ENCODE measurements at places on chromosomes 16 and 17.
A peak's percentile ranks its signal among the peaks of the same experiment; 100 is the strongest.

DNA sequence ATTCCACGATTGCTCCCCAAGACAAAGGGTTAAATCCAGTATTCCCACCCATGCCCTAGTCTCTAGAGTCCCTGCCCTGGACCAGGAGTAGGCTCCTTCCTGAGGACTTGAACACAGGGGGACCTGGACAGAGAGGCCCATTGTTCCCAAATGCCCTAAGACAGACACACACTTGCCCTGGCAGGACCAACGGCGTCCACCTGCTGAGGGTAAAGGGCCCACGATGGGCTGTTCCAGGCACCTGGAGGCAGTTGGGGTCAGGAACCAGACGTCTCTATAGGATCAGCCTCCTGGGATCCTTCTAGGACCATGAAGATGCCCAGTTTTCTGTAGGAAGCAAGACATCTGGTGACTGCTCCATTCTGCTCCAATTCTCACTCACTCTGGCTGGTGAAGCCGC lies 39.3 kb downstream of the TNFRSF13B start:
- no peak for DNase-seq

GRCh38 chr17:42402117-42402516 lies 13.9 kb upstream of the STAT3 start:
- no peak for DNase-seq

- DNase-seq, result no peak
Observed at GRCh38 chr16:77359065-77359502, 75.8 kb downstream of the ADAMTS18 start.

- DNase-seq, result no peak
Observed at GRCh38 chr17:35972945-35973332, 8.4 kb downstream of the CCL16 start.

- no peak for DNase-seq
Observed at GRCh38 chr16:67917852-67918236, 13.8 kb downstream of the CTRL start.

GRCh38 chr17:83053021-83053681 lies 26.3 kb upstream of the METRNL start:
- DNase-seq, result peak; percentile 35

- no peak for DNase-seq
Observed at GRCh38 chr17:83014297-83014696, 65.1 kb upstream of the METRNL start.

GRCh38 chr17:31754239-31754945 lies 104.7 kb downstream of the COPRS start:
- DNase-seq, result no peak

GRCh38 chr17:61567045-61567802 lies 23.8 kb downstream of the NACA2 start:
- no peak for DNase-seq

GRCh38 chr16:31460582-31461002 lies 1.3 kb downstream of the ARMC5 start:
- DNase-seq, result peak; percentile 26

GRCh38 chr16:88773812-88774291 lies 11.2 kb downstream of the PIEZO1 start:
- DNase-seq, result peak; percentile 73

- DNase-seq, result no peak
Observed at GRCh38 chr17:56110463-56111135, 42.7 kb upstream of the ANKFN1 start.

- no peak for DNase-seq
Observed at GRCh38 chr17:40089077-40089895, 11.1 kb downstream of the NR1D1 start.

DNA sequence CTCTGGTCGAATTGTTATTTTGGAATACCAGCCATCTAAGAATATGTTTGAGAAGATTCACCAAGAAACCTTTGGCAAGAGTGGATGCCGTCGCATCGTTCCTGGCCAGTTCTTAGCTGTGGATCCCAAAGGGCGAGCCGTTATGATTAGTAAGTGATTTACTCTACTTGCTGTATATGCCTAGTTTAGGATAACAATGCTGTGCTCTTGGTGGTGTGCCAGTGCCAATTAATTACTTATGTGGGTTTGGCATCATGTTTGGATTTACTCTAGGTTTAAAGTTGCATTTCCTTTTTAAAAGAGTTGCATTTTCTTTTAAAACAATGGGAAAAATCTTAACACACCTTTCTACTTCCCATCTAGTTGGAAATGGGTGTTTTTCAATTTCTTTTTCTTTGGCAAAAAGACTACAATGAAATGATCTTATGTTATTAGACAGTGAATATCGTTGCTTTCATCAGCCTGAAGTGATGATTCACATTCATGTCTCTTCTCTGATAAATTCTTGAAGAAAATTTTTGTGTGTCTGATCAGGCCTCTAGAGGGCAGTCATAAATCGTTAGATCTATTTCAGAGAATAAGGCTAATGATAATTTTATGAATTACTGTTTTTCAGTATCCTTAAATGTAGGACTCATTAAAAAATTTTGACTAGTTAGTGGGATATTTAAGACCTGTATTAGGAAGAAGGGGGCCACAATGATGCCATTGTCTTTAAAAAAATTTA lies 5.6 kb downstream of the SF3B3 start:
- no peak for DNase-seq

DNA sequence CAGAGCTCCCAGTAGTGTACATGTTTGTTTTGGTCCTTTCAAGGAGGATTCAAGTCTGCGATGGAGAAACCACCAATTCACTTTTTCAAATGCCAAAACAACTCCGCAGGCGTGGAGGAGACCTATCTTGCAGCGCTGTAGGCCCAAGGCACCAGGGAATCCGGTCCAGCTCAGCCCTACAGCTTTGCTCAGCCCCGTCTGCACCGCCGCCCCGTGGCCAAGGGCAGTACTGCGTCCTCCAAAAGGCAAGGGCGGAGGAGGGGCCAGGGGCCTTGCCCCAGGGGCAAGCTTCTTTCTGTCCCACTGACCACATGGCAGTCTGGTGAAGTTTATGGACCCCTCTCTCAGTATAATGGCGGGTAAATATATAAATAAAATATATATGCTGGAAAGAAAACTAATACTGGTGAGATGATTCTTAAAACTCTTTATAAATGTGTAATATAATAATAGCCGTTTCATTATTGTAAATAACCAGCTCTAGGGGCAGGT lies 709 bp upstream of the CD300LG start:
- peak; percentile 80 for DNase-seq

GRCh38 chr16:49766225-49766624 lies 89.7 kb downstream of the ZNF423 start:
- no peak for DNase-seq

GRCh38 chr17:64187093-64187895 lies 57.4 kb upstream of the ERN1 start:
- DNase-seq, result no peak

GRCh38 chr16:85422196-85422631 lies 190.9 kb upstream of the GSE1 start:
- DNase-seq, result no peak

- DNase-seq, result peak; percentile 84
Observed at GRCh38 chr16:50210266-50211038, 55.9 kb upstream of the ADCY7 start.

DNA sequence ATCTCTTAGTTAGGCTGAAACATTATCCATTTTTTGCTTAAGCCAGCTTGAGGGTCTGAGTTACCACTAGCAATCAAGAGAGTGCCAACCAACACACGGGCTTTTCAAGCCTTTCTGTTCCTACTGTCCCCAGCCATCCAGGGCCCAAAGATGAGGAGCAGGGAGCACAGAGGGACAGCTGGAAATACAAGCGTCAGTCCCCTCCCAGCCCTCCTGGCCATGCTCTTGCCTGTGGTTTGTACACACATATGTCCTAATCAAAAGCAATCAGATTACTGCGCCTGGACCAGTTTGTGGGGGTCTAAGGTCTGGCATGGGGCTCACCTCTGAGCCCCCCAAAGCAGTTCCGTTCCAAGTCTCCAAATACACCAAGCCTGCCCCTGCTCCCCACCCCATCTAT lies 3.5 kb downstream of the CORO7 start:
- no peak for DNase-seq

- no peak for DNase-seq
Observed at GRCh38 chr17:49910094-49910857, 58.7 kb upstream of the DLX4 start.

DNA sequence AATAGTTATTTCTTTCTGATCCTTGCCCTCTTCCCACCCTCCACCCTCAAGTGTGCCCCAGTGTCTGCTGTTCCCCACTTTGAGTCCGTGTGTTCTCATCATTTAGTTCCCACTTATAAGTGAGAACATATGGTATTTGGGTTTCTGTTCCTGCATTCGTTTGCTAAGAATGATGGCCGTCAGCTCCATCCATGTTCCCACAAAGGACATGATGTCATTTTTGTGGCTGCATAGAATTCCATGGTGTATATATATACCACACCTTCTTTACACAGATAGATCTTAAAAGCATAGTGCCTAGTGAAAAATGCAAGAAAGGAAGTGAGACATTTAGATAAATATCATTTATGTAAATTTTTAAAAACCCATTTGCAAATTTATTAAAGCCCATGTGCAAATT lies 33.1 kb downstream of the HS3ST2 start:
- no peak for DNase-seq

DNA sequence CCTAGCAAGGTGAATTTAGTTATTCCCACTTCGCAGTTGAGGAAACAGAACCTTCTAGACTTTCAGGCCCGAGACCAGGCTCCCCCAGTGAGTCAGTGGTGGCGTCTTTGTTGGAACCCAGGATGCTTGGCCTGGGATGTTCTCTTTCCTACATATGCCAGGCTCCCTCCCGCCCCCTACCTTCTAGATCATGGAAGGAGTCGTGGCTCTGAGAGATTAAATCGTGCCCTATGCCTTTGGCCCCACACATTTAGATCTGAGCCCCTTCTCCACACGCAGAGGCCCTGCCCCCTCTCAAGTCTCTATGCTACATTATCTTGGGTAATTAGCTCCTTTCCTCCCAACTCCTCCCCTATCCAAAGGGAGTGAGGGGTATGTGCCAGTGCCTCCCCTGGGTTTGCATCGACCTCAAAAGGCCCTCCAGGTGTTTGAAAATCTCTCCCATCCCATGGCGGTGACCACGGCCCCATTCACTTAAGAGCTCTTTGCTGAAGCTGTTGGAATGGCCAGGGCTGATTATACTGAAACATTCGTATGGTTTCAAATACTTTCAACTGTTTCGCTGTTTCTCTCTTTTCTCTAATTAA lies 3.0 kb downstream of the NGFR start:
- DNase-seq, result no peak

- no peak for DNase-seq
Observed at GRCh38 chr17:280901-281300, 71.7 kb downstream of the RPH3AL start.

DNA sequence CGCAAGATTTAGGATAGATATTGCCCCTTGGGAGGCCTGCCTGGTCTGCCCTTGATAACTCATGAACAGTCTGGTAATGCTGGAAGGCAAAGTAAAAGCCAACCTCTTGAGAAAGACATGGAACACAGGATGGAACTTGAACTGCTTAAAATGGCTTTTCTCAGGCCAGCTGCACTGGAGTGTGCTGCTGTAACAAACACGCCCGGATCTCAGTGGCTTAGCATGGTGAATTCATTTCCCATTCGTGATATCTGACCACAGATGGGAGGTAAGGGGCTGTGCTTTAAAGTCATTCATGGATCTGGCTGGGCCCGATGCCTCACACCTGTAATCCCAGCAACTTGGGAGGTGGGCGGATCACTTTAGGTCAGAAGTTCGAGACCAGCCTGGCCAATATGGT lies 113.2 kb downstream of the WWOX start:
- DNase-seq, result no peak

DNA sequence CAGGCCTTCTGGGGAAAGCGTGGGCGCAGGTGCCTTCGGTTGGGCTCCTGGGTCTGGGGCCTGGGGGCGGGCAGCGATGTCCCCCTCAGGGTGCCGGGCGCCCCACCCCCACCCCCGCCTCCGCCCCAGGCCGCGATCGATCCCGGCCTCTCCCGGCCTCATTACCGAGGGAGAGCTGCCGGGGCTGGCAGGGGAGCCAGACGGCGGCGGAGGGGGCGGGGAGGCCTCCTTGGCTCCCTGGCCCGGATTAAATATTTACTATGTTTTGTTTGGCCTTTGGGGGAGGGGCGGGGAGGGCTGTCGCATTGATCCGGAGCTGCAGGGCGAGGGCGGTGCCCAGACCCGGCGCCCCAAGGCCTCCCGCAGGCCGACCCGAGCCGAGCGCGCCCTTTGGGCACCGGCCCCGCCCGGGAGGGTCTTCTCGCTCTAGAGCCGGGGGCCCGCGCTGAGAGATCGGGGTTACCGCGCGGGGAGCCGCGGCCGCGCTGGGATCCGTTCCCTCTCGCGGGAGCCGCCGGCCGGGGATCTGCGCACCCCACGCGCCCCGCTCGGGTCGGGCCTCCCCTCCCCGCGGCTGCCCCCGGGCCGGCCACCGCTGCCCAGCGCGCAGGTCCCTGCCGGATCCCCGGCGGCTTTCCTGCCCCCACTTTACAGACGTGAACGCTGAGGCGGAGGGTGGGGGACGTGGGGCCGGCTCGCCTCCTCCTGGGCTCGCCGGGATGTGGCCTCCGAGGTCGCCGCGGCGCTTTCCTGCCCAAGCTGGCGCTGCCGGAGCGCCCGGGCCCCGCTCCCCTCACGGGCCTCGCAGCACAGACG lies 27.0 kb downstream of the RTN4RL1 start:
- no peak for DNase-seq

DNA sequence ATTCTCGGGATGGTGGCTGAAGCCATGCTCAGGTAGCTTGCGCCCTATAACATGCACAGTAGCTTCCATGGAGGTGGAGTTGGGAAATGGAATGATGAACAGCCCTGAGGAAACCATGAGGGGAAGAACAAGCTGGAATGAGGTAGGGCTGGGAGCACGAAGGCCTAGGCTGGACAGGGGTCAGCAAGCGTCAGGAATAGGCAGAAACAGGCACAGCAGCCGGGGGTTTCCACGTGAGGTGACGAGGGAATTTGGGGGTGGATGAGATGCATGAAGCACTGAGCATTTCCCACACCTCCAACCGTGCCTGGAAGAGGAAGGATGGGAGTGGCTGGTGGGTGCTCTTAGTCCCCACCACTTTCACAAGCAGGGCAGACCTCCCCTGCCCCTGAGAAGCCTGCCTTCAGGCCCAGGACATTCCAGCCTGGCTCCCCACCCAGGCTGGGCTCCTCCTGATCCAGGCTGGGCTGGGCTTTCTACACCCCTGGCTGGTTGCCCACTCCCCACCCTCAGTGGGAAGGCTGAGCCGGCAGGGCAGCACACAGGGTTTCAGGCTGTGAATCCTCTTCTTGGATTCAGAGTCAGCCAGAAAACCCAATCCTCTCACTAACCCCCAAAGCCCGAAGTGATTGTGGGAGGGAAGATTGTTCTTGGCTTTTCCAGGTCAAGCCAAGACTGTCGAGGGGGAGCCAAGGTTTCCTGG lies 21.9 kb downstream of the PLEKHG4 start:
- peak; percentile 85 for DNase-seq

All from right hindlimb (tissue), 1 donor.